ENCODE measurements at places on chromosomes 1 and 21. TPM values are rescaled to one million over a fixed set of nuclear protein-coding genes. Genes with fewer than 3 reads are reported as not detected.

DNA sequence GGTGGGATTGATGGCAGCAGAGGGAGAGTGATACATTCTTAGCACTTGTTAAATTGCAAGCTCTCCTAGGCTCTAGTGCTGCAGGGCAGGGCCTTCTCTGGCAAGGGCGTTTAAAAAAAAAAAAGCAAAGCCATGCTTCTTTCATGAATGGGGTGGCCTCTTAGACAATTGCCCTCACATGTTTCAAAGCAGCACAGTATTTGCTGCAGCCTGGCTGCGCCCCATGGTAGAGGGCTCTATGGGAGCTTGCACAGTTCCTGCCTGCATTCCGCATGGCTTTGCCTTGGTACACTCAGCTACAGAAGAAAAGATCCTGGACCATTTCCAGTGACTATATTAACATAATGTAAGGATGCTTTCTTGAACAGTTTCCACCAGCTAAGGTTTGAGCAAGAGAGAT lies 267.2 kb downstream of the ZNF648 start:
- H3K27me3 ChIP-seq: no peaks in the 10 kb centered on the region
- H3K4me1 ChIP-seq: no peaks in the 10 kb centered on the region
- no peaks in the 10 kb centered on the region for H3K36me3 ChIP-seq
- H3K4me3 ChIP-seq: no peak overlapping the region

DNA sequence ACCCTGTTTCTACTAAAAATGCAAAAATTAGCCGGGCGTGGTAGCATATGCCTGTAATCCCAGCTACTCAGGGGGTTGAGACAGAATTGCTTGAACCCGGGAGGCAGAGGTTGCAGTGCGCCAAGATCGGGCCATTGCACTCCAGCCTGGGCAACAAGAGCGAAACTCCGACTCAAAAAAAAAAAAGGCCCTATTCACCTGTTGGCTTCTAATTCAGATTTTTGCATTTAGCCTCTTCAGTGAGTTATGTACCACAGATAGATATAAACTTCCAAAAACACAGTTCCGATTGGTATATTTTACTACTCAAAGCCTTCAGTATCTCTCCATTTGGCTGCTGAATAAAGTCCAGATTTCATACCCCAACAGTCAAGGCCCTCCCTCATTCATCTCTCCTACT lies 42.7 kb downstream of the POU2F1 start:
- no peak overlapping the region for H3K4me3 ChIP-seq
- no peaks in the 10 kb centered on the region for H3K27me3 ChIP-seq
- peaks cover 19% of the 10 kb centered on the region for H3K4me1 ChIP-seq
- DNase-seq: no peak

GRCh38 chr1:16246961-16247360 lies 10.0 kb upstream of the CPLANE2 start:
- H3K27ac ChIP-seq: no peak overlapping the region
- peaks cover 34% of the 10 kb centered on the region for H3K36me3 ChIP-seq
- no peak overlapping the region for H3K4me3 ChIP-seq
- no peaks in the 10 kb centered on the region for H3K27me3 ChIP-seq
- H3K4me1 ChIP-seq: peaks cover 5% of the 10 kb centered on the region

The OR2L13 gene
- total RNA-seq: not detected
